ENCODE measurements at places on chromosomes 4 and X. TPM values are rescaled to one million over a fixed set of nuclear protein-coding genes. Genes with fewer than 3 reads are reported as not detected.

DNA sequence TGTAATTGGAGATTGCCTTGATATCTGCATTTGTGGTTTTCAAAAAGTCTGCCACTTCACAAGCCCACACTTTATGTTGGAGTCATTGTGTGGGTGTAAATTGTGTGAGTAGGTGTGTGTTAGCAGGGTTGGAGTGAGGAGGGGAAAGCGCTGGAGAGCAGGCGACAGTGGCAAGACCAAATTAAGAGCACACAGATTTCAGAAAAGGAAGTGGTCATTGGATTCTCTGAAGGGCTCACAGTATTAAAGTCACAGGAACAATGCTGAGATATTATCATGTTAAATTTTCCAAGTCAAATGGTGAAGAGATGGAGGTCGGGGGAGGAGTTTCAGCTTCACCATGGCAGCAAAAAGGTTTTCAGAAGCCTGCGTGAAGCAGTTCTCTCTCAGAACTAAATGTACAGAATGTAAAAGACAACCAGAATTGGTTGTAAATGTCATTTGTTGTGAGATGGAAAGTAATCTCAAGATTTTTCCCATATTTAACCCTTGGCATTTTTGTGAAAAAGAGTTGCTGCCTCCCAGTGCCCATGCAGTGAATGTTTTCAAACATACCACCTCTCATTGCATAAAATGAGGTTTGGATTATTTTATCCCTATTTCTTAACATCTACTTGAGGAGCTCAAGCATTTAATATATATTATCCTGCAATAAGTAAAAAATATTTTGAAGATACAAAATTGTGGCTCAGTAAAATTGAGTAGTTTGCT, 265.9 kb downstream of the ZNF674 start:
- no peak for DNase-seq

GRCh38 chr4:99356992-99357391, 4.4 kb upstream of the ADH1C start:
- DNase-seq, result no peak

DNA sequence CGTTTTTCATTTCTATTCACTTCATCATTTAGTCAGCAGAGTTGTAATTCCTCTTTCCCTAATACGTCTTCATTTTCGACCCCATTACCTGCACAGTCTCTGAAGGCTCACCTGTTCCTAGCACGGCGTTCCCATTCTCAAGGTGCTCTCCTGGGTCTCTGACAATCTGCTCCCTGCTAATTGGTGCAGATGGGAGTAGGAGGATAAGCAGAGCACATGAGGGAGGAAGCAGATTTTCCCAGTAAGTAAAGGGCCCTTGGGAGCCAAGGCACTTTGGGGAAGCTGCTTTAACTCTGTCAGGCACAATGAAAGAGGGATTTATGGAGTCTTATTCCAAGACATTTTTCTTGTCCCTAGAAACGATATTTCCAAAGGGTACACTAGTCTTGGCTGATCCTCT, 466.4 kb downstream of the STIM2 start:
- no peak for DNase-seq

Gene ZNF157
- not detected for polyA plus RNA-seq

Gene ENOX2
- 22.1 TPM for polyA plus RNA-seq

Gene KCNIP4
- polyA plus RNA-seq, result not detected

Gene F9
- polyA plus RNA-seq, result not detected
